ENCODE measurements at places on chromosomes 11 and 22. TPM values are rescaled to one million over a fixed set of nuclear protein-coding genes. Genes with fewer than 3 reads are reported as not detected.

The NXPE2 gene
- 0.21 TPM for total RNA-seq

The SAA2 gene
- total RNA-seq = 0.97 TPM

The SHISAL1 gene
- total RNA-seq = 1.5 TPM

The RIMBP3B gene
- total RNA-seq = not detected

The SLC25A45 gene
- 6.1 TPM for total RNA-seq

The SCN3B gene
- total RNA-seq = 0.20 TPM

The ZNF214 gene
- total RNA-seq = 2.1 TPM

The TMPRSS13 gene
- 0.11 TPM for total RNA-seq

The GUCY1A2 gene
- total RNA-seq = 2.4 TPM

DNA sequence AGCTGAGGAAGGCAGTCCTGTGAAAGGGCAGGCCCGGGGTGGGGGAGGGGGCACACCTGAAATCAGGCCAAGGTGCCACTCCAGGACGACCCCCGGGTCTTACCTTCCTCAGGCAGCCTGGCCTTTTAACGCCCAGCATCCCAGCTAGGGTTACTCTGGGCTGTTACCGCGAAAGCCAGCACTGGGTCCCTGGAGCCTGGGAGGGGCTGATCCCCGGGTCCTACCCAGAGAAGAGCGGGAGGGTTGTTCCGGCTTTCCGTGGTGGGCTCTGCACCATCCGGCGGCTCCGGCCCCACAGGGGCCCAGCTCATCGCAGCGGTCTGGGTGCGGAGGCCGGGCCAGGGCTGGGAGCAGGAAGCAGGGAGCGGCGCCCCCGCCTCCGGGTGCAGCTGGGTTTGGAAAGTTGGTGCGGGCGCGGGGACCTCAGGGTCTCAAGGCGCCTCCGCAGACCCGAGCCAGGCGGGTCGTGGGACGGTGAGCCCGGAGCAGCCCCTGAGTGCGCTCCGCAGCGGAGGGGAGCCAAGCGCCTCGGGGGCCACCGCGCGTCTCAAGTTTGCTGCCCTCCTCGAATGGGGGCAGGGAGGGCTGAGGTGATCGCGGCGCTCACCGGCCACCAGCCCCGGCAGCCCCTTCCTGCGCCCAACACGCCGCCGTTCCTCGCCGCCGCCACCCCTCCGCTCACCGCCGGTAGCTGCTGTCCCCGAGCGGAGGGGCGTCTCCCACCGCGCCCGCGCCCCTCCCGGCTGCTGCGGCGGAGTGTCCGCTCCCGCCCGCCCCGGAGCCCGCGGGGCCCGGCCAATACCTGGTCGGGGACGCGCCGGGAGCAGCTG is 831 bp downstream of the CHST1 start:
- DNase-seq = peak; percentile 57

- DNase-seq = no peak
Observed at GRCh38 chr11:102007567-102008437, 39.4 kb upstream of the CFAP300 start.

- DNase-seq = peak; percentile 8
Observed at GRCh38 chr11:84194696-84195095, 908.5 kb upstream of the CCDC90B start.

DNA sequence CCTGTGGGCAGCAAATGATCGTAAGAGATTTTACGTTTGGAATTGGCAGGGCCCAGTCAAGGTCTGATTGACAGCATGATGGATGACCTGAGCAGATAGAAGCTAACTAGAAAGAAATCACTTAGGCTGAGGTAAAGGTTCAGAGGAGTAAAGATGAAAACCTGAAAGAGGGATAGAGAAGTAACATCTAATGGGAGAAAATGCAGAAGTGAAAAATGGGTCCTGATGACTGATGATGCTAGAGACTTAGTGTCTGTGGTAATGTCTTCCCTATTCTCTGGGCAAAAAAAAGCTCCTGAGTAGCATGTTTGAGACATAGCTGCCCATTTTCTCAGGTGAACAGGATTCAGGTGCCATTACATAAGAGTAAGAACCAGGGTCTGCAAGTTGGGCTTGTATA is 628.8 kb upstream of the ANO5 start:
- no peak for DNase-seq

DNA sequence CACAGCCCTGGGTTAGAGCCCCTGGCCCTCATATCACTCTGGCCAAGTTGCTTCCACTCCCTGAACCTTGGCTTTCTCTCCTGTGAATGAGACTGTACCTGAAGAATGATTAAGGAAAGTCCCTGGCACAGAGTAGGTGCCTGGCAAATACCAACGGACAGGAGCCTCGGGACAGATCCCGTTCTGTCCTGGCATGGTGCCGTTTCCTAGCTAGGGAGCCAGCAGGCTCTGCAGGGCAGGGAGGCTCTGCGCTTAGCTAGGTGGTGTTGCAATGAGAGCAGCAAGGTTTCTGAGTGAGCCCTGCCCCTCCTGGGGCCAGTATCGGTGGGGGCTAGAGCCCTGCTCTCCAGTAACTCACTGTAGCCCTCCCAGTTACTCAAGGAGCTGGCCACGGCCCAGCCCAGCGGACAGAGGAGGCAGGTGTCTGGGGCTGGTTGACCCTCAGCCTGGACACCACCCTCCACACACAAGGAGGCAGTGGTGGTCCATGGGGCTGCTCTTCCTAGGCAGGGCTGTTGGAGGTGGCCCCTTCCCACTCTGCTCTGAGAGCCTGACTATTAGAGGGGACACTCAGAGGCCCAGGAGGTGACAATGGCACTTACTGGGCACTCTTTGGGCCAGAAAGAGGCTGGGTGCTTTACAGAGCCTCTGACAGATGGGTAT is 74.4 kb downstream of the NFAM1 start:
- DNase-seq = no peak

DNA sequence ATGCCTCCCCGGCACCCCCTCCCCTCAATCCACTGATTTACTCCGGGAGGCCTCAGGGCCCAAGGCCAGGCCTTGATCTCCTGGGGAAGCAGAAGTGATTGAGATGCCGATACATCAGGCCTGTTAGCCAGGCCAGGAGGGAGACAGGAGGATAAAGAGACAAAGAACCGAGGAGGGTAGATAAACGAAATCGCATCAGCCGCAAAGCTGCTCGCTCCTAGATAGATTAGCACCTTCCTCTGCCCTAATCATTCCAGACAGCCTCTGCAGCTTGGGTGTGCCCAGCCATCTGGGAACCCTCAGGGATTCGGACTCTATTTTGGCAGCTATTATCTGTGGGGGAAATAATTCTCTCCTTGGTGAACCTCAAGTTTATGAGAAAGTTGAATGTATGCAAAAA is 121.2 kb downstream of the ABTB2 start:
- DNase-seq = no peak

- no peak for DNase-seq
Observed at GRCh38 chr11:78930810-78931523, 356.3 kb upstream of the NARS2 start.

- DNase-seq = no peak
Observed at GRCh38 chr22:47073075-47073474, 310.6 kb downstream of the TBC1D22A start.

DNA sequence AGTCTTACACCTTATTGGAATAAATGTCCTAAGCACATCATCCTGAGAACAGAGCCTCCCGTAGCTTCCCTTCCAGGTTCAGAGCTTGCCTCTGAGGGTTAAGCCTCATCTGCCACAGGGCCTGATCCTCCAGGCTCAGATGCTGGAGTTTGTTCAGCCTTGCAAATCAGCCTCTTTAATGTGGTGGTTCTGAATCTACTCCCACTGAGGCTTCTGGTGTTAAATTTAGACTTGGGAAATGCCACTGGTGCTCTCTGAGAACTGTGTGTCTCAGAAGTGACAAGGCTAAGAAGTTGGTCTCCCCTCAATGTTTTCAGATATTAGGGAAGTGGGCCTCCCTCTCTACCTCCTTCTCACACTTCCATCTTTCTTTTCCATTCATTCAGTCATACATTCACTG is 68.7 kb downstream of the CCDC81 start:
- no peak for DNase-seq

DNA sequence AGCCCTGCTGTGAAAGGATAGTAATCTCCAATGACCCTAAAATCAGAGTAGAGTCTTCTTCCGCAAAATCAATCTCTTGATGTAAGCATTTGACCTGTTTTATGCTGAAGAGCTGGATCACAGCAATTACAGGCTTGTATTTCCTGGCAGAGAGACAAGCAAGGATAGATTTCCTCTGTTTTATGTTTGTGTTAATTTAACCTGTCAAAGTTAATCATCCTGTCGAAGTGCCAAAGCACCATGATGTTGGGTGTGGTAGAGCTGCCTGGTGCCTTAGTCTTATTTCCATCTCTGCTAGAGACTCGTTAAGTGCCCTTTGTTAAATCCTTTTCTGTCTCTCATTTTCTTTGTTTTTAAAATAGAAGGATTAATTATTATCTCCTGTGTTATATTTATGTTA is 248.1 kb downstream of the CNTN5 start:
- no peak for DNase-seq

- DNase-seq = no peak
Observed at GRCh38 chr11:46390331-46391171, 1.0 kb downstream of the CHRM4 start.

GRCh38 chr11:100769165-100769564 is 82.1 kb downstream of the ARHGAP42 start:
- no peak for DNase-seq

Data from right cardiac atrium (tissue), 5 donors.